ENCODE measurements at places on chromosomes 16 and 17. TPM values are rescaled to one million over a fixed set of nuclear protein-coding genes. Genes with fewer than 3 reads are reported as not detected.

Gene CCDC154
- total RNA-seq, result 0.16 TPM

Gene HOXB13
- total RNA-seq, result not detected

Gene HSD17B2
- total RNA-seq, result 0.33 TPM

Gene MYL4
- not detected for total RNA-seq

Gene ASPA
- total RNA-seq, result not detected

Gene CHST5
- not detected for total RNA-seq
